ENCODE measurements at places on chromosomes 11 and 22.

GRCh38 chr11:33266393-33267215, 9.4 kb downstream of the HIPK3 start:
- H3K4me3 ChIP-seq = no peak overlapping the region
- H3K4me1 ChIP-seq = peaks cover 5% of the 10 kb centered on the region
- no peak overlapping the region for H3K27ac ChIP-seq
- no peak for DNase-seq
- no peaks in the 10 kb centered on the region for H3K27me3 ChIP-seq

DNA sequence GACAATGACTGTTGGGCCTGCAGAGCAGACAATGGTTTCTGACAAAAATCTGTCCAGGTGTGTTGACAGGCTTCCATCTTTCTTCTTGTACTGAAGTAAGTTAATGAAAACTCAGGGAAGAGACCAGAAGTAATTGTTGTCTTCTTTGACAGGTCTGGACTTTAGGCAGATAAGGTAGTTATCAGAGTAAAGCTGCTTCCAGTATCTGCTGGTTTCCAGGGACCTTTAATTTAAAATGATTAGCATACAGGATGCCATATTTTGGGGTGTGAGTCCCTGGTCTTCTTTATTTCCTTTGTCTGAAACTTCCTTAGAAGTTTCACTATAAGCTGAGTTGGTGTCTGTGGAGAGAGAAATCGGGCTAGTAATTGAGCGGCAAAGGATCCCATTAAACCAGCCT, 1.4 kb downstream of the TMX2 start:
- no peaks in the 10 kb centered on the region for H3K27me3 ChIP-seq
- H3K4me3 ChIP-seq = peak overlapping the region; percentile 98
- DNase-seq = no peak
- no peaks in the 10 kb centered on the region for H3K36me3 ChIP-seq
- H3K4me1 ChIP-seq = peaks cover 12% of the 10 kb centered on the region

- no peaks in the 10 kb centered on the region for H3K27me3 ChIP-seq
- no peak for DNase-seq
- peaks cover 4% of the 10 kb centered on the region for H3K36me3 ChIP-seq
These were observed 8.3 kb upstream of the RCE1 start for GRCh38 chr11:66834943-66835342.

DNA sequence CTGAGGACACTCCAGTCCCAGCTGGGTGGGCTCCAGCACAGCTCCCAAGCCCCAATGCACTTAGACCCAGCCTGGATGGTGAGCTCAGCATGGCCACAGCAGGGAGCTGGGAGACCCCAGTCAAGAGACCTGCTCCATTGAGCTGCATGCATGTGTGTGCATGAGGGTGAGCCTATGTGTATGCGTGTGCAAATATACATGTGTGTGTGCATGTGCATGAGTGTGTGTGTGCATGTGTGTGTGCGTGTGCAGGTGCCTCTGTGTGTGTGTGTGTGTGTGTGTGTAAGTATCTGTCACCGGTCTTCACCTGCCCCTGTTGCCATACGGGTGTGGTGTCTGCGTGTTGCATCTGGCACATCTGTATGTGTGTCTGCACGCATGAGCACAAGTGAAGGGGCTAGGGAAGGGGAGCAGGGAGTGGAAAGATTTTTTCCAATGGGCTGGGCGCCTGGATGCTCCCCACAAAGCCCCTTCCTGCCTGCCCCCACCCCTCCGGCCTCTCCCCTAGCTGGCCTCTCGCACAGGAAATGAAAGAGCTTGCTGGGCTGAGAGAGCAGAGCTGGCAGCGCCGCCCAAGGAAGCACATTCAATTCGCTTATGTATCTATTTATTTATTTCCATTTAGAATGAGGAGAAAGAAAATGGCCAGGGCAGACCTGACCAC, 4.1 kb downstream of the TSPAN32 start:
- no peak overlapping the region for H3K27ac ChIP-seq
- no peak for DNase-seq
- H3K27me3 ChIP-seq = no peaks in the 10 kb centered on the region
- H3K4me1 ChIP-seq = no peaks in the 10 kb centered on the region
- H3K36me3 ChIP-seq = no peaks in the 10 kb centered on the region

DNA sequence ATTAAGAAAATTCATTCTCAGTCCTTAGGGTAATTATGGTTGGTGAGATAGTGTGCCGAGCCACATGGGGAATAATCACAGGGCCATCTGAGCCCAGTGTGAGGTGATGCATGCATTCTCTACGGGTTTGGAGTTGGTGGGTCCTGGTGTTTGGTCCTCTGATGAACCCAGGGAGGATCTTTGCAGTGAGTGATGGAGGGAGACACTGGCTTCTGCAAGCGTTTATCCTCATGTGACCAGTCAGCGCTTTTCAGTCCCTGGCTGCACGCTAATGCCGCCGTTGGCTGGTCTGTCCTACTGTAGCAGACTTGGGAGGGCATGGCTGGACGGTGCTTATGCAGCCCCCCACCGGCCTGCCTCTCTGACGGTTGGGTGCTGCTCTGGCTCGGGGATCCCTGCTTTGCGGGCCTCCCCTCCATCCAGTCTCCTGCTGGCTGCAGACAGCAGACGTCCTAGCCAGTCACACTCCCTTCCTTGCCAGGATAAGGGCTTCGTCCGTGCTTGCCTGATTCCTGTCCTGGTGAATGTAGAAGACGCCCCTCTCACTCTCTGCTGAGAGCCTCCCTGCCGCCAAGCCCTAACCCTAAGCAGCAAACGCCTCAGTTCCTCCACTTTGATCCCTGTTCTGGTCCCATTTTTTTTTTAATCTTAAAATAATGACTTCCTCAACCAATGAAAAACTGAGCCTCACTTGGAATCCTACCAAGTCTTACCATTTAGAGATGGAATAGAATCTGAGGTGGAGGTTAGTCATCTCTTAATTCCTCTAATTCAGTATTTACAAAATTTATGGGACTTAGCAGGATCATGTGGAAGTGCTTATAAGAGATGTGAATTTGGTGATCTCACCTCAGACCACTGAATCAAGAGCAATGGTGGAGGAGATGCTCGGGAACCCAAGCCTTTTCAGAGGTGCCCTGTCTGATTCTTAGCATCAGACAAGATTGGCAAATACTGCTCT, 143.7 kb upstream of the SORL1-AS1 start:
- peaks cover 9% of the 10 kb centered on the region for H3K36me3 ChIP-seq
- no peak overlapping the region for H3K27ac ChIP-seq
- no peaks in the 10 kb centered on the region for H3K4me1 ChIP-seq
- DNase-seq = no peak
- H3K4me3 ChIP-seq = no peak overlapping the region

DNA sequence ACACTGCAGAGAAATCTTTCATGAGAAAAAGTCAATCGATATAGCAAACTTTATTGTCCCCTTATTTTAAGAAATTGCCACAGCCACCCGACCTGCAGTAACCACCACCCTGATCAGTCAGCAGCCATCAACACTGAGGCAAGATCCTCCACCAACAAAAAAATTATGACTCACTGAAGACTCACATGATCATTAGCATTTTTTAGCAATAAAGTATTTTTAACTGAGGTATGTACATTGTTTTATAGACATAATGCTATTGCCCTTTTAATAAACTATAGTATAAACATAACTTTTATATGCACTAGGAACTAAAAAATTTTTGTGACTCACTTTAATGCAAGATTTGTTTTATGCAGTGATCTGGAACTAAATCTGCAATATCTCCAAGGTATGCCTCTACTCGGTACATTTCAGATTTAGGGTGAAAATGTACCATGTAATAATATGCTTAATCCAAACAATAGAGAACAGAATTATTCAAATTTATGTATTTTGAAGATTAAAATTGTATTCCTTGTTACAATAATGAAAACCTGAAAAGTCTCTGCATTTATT, 79.2 kb upstream of the CEP126 start:
- no peak for DNase-seq
- peaks cover 5% of the 10 kb centered on the region for H3K4me1 ChIP-seq
- no peaks in the 10 kb centered on the region for H3K27me3 ChIP-seq
- no peaks in the 10 kb centered on the region for H3K36me3 ChIP-seq
- no peak overlapping the region for H3K27ac ChIP-seq

DNA sequence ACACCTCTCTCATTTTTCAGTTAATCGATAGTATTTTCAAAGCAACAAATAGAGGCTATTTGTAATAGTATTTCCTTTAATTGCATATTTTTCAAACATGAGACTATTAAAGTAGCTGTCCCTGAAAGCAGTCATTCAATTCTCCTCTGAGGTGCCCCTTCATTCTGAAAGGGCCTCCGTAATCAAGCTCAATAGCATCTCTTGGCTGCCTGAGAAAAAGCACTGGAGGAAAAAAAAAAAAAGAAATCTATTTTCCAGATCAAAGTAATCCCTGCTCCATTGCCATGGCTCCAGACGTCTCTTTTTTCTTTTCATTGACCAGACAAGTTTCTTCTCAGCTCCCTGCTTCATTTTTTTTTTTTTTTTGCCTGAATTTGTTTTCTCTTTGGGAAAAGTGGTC, 154.5 kb upstream of the BLID start:
- no peak overlapping the region for H3K27ac ChIP-seq
- H3K4me1 ChIP-seq = peaks cover 15% of the 10 kb centered on the region
- no peaks in the 10 kb centered on the region for H3K27me3 ChIP-seq
- H3K36me3 ChIP-seq = no peaks in the 10 kb centered on the region

- H3K4me1 ChIP-seq = peaks cover 6% of the 10 kb centered on the region
- H3K36me3 ChIP-seq = no peaks in the 10 kb centered on the region
- H3K27ac ChIP-seq = no peak overlapping the region
- no peak overlapping the region for H3K4me3 ChIP-seq
- no peak for DNase-seq
These were observed 4.2 kb downstream of the RAB1B start for GRCh38 chr11:66272596-66272995.

GRCh38 chr22:28369854-28370253, 309.8 kb downstream of the TTC28 start:
- H3K4me1 ChIP-seq = no peaks in the 10 kb centered on the region
- H3K4me3 ChIP-seq = no peak overlapping the region
- H3K36me3 ChIP-seq = no peaks in the 10 kb centered on the region
- no peaks in the 10 kb centered on the region for H3K27me3 ChIP-seq
- DNase-seq = no peak

- DNase-seq = no peak
- H3K4me3 ChIP-seq = no peak overlapping the region
- H3K36me3 ChIP-seq = peaks cover 19% of the 10 kb centered on the region
- peaks cover 19% of the 10 kb centered on the region for H3K4me1 ChIP-seq
- no peak overlapping the region for H3K27ac ChIP-seq
These were observed 71.0 kb downstream of the SPECC1L start for GRCh38 chr22:24341627-24342026.

DNA sequence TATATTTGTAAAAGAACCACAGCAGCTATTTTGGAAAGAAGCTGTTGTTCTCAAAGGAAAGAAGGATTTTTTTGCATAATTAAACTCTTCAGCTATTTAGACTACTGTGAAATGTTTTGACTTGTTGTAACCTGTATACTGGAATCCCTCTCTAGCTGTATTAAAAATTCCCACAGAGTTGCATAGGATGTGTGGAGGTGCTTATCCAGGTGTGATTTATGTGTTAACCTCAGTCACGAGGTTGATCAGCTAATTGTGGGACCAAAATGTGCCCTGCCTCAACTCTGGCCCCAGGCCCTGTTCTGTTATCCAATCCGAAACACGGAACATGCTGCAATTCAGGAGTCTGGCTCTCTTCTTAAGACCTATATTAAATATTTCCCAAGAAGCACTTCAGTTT, 70.1 kb downstream of the LIF start:
- no peaks in the 10 kb centered on the region for H3K36me3 ChIP-seq
- peaks cover 9% of the 10 kb centered on the region for H3K4me1 ChIP-seq
- no peak overlapping the region for H3K4me3 ChIP-seq
- no peaks in the 10 kb centered on the region for H3K27me3 ChIP-seq

DNA sequence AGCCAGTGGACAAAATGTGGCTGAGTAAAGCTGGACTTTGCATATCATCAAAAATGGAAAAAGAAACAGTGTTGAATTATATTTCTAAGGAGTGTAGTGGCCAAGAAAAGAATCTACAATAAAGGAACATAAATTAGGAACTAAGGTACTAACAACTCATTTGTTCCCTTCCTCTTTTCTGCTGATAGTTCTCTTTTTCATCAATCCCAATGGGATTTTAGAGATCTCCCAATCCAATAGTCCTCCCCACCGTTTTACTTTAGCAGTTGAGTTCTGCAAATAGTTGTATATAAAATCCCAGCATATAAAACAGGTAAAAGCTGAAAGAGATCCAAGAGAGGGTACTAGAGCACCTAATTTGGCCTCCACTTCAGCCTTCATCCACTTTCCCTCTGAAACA, 2.0 kb downstream of the PRCP start:
- no peak overlapping the region for H3K4me3 ChIP-seq
- H3K4me1 ChIP-seq = peaks cover 19% of the 10 kb centered on the region
- no peak overlapping the region for H3K27ac ChIP-seq
- H3K27me3 ChIP-seq = no peaks in the 10 kb centered on the region
- no peak for DNase-seq

GRCh38 chr11:60376601-60377000, 1.7 kb upstream of the MS4A7 start:
- H3K4me1 ChIP-seq = no peaks in the 10 kb centered on the region
- no peaks in the 10 kb centered on the region for H3K36me3 ChIP-seq
- no peak overlapping the region for H3K27ac ChIP-seq
- H3K4me3 ChIP-seq = no peak overlapping the region
- no peaks in the 10 kb centered on the region for H3K27me3 ChIP-seq

GRCh38 chr11:88169881-88170280, 5.4 kb downstream of the RAB38 start:
- no peak overlapping the region for H3K27ac ChIP-seq
- H3K4me1 ChIP-seq = no peaks in the 10 kb centered on the region

DNA sequence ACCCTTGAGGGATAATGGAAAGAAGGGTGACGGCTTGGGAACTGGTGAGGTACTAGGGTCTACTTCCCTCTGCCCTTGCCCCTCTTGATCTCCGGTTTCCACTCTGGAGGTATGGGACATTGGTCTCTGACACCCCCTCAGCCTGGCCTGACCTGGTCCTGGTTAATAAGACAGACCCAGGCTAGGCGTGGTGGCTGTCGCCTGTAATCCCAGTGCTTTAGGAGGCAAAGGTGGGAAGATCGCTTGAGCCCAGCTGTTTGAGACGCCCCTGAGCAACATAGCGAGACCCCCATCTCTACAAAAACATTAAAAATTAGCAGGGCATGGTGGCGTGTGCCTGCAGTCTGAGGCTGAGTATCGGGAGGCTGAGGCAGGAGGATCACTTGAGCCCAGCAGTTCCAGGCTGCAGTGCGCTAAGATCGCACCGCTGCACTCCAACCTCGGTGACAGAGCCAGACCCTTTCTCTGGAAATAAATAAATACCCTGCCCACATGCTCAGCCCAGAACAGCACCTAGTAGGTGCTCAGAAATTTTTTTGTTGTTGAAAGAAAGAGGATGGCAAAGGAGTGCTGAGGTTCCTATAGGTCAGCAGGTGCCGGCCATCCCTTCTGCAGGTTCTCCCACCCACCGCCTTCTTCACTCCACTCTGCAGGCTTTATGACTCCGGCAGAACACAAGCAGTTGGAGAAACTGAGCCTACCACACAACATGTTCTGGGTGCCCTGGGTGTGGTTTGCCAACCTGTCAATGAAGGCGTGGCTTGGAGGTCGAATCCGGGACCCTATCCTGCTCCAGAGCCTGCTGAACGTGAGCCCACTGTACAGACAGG, 6.3 kb downstream of the BEST1 start:
- no peak overlapping the region for H3K27ac ChIP-seq
- H3K27me3 ChIP-seq = peaks cover 34% of the 10 kb centered on the region
- peaks cover 6% of the 10 kb centered on the region for H3K4me1 ChIP-seq
- no peaks in the 10 kb centered on the region for H3K36me3 ChIP-seq
- no peak overlapping the region for H3K4me3 ChIP-seq
- DNase-seq = no peak

GRCh38 chr11:90221803-90222458, 918 bp downstream of the CHORDC1 start:
- no peaks in the 10 kb centered on the region for H3K36me3 ChIP-seq
- H3K27ac ChIP-seq = no peak overlapping the region
- peaks cover 13% of the 10 kb centered on the region for H3K4me1 ChIP-seq
- H3K27me3 ChIP-seq = no peaks in the 10 kb centered on the region
- peak overlapping the region; percentile 72 for H3K4me3 ChIP-seq
